Central memory CD4-positive, alpha-beta T cell (primary cell): ENCODE measurements at places on chromosomes 16 and 17.

- no peak for DNase-seq
Observed at GRCh38 chr17:65583921-65584603, 22.6 kb upstream of the AXIN2 start.

DNA sequence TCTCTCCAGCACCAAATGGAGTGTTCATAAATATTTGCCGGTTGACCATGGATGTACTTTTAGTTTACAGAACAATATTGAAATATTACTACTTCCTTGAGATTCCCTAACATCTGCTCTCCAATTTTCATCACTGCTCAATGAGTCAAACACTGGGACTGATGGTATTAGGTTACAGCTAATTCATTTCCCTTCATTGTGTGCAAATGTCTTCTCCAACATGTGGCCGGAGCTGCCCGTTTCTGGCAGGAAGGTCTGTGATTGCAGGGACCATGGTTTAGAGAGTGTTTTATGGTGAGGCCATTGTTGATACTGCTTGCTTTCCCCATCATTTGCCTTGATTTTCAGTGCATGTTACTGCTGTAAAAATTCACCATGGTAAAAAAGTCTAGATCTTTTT lies 209.3 kb downstream of the HS3ST3B1 start:
- DNase-seq = no peak

DNA sequence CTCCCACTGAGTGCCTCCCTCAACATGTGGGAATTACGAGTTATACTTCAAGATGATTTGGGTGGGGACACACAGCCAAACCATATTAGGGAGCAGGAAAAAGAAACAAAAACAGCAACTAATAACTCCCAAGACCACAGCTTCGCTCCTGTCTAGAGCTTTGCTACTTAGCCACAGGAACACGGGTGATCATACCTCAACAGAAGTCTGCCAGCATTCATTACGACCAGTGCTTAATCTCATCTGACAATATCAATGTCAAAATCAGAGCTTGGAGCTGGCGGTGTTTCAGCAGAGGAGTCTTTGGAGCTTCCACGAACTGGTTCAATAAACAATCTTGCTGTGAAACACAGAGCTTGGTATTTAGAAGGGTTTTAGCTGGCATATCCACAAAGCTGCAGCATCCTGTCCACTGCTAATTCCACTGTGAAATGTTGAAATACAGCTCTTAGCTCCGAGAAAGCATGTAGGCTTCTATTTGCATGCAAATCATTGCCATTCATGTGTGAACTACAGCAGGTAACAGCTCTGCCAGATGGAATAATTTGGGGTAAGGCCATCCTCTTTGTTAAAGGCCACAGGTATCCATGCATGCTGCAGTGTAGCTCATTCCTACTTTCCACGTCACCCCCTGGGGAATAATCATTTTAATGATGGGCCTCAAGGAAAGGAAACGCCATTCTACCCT lies 128.4 kb upstream of the GOT2 start:
- no peak for DNase-seq

DNA sequence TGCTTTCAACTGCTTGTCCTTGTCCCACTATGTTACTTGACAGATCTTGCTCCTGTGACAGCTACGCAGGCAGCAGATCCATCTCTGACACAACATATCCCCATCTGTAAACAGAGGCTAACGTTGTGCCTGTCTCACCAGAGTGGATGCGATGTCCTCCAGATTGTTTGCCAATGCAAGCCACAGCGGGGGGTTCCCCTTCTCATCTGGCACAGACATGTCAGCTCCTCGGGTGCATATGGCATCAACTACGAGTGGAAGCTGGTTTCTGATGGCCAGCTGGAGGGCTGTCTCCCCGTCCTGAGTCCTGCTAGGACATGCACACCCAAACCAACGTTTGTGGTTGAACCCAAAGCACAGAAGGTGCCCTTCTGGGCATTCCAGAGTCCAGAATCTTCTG lies 39.0 kb downstream of the CYB5D2 start:
- DNase-seq = no peak

DNA sequence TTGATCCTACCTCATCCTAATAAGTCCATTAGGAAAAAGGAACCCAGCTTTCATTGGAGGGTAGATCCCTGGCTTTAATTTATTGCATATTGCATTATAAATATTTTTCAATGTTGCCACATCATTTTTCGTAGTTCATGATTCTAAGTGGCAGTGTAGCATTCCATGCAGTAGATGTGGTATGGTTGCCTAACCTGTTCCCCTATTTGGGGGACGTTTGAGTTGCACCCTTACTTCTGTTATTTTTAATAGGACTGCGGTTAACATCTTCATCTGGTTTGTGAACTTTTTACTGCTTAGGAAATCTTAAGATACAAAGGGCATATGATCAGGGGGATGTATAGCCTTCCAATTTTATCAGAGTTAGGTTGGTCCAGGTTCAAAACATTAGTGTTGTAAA lies 5.4 kb downstream of the SCPEP1 start:
- DNase-seq = no peak

DNA sequence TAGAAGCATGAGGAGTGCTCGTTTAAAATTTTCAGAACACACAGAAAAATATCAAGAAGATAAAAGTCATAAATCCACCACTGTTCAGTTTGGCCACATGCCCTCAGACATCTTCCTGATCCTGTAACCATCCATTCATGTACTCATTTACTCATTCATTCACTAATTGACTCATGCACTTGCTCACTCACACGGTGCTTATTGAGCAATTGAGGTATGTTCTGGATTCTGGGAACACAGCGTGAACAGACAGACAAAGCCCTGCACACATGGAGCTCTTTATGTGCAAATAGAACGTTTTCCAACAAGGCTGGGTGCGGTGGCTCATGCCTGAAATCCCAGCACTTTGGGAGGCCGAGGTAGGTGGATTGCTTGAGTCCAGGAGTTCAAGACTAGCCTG lies 10.2 kb upstream of the NATD1 start:
- DNase-seq = no peak

DNA sequence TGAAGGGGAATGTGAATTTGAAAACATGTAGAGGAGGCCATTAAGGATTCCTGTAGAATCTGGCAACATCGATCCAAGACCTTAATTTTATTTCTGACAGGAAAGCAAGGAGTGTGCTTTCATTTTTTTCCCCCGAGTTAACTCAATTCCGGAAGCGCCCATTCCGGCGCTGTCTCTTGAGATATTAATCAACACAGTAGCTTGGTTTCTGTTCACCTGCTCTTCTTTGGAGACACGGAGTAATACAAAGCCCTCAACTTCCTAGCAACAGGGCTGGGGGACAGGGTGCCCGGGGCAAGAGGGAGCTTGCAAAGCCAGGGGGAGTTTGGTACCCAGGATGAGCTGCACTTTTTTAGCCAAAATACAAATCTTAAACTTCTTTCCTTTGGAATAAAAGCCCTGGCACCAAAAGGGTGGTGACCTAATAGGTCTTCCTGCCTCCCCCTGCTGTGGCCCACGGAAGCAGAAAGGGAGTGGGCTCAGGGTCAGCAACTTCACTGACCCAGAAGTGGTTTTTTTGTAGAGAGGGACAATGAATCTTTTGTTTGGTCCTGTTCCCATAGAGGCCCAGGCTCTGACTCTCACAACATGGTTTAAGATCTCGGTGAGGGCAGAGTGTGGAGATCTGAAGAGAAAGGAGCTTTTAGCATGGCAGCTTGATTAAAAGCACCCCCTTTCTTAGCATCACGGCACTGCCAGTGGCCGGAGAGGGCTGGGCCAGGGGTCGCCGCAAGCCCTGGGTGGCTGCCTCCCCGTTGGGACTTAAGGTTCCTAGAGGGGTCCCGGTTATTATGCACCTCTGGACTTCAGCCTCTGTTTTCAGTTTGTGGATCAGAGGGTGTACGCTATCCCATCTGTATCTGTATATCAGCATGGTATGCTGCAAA lies 207.3 kb downstream of the CCDC182 start:
- no peak for DNase-seq

DNA sequence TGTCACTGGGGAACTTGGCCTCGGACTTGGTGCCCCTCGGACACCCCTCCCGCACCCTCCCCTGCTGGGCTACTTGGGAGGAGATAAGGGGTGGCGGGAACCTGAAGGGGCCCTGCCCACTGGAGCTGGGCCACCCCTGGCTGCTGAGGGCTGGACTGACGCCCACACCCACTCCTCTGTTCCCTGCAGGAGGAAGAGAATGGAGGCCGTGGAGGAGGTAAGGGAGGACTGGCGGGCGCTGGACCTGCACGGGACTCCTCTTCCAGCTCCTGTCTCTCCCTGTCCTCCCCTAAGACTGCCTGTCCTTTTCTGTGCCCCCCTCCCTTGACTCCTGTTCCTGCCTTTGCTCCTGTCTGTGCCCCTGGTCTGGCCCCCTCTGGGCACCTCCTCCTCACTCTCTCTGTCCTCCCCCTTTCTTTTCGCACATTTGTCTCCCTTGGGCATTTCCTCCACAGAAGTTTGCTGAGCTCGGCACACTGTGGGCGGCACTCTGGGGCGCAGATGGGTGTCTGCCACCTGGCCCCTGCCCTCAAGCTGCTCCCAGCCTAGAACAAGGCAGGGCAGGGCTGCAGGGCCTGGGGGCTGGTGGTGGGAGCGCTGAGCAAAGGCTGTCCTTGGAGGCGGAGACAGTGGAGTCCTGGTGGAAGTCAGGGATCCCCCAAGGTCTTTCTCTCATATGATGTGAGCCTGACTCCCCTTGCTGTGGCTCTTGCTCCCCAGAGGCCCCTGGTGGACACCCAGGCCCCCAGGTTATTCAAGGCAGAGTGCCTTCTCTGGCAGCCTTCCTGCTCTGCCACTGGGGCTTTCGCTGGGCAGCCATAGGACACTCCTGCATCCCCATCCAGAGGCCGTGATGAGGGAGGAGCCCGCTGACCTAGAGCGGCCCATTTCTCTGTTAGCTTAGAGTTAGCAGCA lies 32.7 kb downstream of the ARHGAP23 start:
- DNase-seq = no peak

DNA sequence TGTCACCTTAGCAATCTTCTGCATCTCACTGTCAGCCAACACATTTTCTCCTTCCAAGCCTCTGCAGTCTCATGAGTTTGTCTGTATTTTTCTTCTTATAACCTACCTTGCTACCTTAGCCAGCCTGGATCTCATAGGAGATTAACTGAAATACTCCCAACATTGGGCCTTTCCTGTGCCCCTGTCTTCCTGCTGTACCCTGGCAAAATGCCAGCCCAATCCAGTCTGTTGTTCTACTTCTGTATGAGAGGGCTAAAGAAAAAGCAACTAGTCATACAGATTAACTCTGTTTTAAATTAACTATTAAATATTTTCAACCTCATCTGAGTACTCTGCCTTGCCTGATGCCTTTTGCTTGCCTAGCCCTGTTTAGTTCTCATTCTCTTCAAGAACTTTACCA lies 18.4 kb downstream of the GOSR1 start:
- no peak for DNase-seq

GRCh38 chr17:68777856-68778694 lies 176.9 kb upstream of the FAM20A start:
- DNase-seq = no peak

- DNase-seq = no peak
Observed at GRCh38 chr17:57624386-57624785, 120.7 kb downstream of the CCDC182 start.

DNA sequence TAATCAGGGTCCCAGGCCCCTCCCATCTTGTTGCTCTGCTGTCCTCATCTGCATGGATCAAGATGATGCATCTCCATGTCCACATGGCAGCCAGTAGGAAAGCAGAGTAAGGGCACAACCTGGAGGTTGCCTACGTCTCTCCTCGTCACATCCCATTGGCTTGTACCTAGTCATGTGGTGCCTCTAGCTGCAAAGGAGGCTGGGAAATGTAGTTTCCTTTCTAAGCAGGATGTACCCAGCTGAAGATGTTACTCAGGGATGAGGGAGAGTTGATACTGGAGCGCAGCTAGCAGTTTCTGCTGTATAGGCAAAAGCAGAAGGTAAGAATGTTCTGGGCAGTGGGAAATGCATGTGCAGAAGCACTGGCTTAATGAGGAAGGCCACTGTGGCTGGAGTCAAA lies 20.8 kb downstream of the ABCC1 start:
- DNase-seq = no peak

- DNase-seq = no peak
Observed at GRCh38 chr17:81837641-81838040, 2.8 kb upstream of the PPP1R27 start.

DNA sequence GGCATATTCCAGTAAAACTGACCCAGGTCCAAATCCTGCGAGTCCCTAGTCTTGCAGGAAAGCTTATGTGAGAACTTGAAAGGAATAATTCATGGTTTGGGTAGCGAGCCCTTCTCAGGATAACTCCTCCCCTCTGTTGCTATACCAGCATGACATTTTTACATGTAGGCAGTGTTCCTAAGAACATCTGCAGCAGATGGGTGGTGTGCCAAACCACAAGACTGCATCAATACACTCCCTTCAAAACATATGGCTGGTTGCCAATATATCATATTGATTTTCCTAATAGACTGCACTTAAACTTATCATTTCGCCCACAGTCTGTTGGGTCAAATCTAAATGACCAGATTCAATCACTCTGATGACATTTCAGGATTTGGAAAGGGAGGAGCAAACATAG lies 19.9 kb downstream of the PSME3IP1 start:
- no peak for DNase-seq

- DNase-seq = no peak
Observed at GRCh38 chr17:16887523-16888095, 84.3 kb downstream of the TNFRSF13B start.

GRCh38 chr16:31114468-31114867 lies 3.0 kb upstream of the KAT8 start:
- DNase-seq = no peak

GRCh38 chr16:30760577-30761426 lies 1.1 kb downstream of the CFAP119 start:
- DNase-seq = no peak

GRCh38 chr17:8580952-8581658 lies 49.4 kb downstream of the MYH10 start:
- no peak for DNase-seq

DNA sequence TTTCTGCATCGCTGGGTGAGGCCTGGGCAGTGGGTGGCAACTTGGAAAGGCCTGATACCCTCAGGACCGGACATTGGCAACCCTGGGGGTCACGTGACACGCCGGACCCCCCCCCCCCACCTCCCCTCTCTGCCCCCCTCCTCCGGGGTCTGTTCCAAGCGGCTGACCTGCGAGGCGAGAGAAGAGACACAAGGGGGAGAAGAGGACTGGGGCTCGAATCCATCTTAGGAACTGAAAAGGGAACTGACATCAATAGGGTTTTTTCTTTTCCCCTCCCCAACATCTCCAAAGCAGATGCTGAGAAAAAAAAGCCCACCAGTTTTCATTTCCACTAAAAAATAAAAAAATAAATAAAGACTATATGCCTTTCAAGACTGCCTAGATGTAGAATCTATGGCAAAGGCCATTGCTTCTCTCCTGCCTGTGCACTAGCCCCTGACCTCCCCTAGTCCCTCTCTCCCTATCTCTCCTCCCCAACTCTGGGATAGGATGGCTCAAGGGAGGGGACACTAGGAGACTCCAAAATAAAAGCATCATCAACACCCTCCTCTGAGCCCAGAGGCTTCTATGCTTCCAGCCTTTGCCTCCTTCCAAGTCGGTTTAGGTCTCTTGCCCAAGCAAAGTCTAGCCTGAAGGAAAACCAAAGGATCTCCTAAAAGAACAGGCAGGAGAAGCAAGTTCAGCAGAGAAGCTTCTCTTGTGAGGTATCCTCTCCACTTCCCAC lies 7.7 kb upstream of the HOXB2 start:
- no peak for DNase-seq
